ENCODE measurements at places on chromosomes 5 and 9.

GRCh38 chr5:31047621-31048020 lies 145.9 kb upstream of the CDH6 start:
- DNase-seq = no peak

DNA sequence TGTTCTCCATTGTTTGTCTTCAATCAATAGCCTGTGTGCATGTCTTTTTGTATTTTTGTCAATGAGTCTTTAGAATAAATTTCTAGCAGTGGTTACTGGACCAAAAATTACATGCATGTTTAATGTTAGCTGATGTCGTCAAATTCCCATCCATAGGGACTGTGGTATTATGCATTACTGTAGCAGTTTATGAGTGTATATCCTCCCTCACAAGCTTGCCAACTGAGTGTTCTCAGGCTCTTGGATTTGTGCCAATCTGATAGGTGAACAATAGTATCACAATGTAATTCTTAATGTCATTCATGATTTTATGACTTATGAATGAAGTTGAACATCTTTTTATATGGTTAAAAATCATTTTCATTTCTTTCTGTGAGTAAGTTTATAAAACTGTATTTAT lies 13.0 kb downstream of the SNX24 start:
- no peak for DNase-seq

DNA sequence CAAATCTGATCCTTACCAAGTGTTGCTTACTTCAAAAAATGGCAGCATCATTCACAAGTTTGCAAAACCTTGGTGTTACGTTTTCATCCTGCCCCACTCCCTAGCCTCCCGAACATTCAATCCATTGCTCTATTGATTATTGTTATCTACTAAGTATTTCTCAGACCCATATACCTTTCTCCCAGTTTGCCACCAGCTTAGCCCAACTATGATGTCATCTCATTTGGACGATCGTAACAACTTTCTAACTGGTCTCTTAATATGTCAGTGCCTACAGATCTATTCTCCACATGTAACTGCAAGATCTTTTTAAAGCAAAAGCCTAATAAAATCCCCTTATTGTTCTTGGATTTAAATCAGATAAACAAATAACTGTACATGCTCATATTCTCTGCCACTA lies 497.1 kb upstream of the EDIL3 start:
- DNase-seq = no peak

GRCh38 chr5:3375586-3376311 lies 219.9 kb upstream of the IRX1 start:
- no peak for DNase-seq

DNA sequence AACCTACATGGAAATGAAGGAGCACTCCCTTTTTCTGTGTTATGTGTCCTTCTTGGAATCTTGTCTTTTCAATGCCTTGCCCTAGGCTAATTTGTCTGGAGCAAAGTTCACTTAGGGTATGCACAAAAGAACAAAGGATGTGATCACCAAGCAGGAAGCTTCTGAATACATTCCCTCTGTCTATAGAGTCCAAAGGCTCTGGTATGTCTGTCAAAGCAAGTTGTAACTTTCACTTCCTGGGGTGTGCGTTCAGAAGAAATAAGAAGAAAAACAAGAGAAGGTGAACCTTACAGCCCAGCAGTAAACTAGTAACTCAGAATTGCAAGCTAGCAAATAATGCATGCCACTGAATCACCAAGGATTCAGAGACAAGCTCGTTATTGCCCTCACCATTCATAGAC lies 31.7 kb upstream of the CDH6 start:
- DNase-seq = peak; percentile 5

DNA sequence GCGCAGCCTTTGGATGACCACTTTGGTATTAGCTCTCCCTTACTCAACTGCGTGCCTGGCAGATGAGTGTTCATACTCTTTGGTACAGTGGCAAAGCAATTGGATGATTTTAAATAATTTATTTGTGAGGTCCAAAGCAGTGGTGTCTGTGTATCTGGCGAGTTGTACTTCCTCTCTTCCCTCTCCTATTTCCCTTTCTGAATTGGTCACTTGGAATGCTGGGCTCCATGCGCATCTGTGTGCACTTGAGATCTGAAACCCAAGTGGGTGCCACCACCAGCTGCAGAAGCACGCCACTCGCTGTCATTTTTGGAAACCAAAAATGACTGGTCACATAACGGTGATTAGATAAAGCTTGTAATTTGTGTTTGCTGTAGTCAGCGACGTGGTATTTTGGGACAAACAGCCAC lies 386.0 kb upstream of the KLF4 start:
- no peak for DNase-seq

DNA sequence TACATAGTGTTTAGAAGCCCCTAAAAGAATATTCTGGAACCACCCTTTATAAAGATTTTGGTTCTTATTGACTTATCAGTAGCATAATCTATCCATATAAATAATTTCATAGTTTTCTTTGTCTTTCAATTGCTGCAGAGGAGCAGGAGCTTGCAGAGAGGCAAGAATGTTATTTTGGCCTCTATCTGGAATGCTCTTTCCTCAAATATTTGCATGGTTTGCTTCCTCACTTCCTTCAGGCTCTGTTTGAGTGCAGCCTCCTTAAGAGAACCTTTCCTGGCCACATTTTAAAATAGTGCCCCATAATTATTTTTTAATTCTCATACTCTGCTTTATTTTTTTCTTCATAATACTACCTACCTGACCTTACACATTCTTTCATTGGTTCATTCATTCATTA lies 1.5 kb downstream of the C5 start:
- no peak for DNase-seq

- DNase-seq = no peak
Measured at GRCh38 chr5:166063261-166063660, 2228.2 kb upstream of the WWC1 start.

DNA sequence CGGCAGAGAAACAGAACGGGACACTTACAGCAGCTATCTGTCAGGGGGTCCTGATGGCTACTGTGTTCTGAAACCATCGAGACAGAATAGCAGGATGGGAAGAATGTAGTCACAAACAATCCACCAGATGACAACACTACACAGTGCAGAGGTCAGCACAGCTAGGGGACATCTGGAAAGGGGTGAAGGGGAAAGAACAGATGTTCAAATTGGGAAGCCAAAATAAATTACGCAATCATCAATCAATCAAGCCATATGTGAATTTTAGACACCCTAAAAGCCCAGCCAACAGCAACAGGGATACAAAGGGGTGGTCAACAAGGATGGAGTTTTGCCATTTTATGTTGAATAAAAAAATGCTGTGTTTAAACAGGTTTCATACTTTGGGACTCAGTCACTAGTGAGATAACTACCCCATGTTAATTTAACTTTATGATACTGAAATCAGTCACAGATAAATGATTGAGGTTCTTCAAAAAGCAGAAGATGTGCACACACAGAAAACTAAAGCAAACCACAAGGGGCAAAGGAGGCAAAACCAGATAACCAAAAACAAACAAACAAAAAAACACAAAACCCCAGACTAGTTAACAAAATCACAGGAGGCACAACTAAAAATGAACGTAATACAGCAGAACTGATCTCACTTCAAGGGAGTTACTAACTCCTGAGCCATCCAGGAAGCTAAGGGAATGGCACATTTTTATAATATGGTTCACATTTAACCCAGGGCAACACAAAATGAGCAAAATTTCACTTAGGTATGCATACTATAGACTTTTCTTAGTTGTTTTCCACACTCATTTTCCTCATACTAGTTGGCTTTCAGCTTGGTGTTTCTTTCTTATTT lies 65.9 kb downstream of the HABP4 start:
- DNase-seq = no peak

DNA sequence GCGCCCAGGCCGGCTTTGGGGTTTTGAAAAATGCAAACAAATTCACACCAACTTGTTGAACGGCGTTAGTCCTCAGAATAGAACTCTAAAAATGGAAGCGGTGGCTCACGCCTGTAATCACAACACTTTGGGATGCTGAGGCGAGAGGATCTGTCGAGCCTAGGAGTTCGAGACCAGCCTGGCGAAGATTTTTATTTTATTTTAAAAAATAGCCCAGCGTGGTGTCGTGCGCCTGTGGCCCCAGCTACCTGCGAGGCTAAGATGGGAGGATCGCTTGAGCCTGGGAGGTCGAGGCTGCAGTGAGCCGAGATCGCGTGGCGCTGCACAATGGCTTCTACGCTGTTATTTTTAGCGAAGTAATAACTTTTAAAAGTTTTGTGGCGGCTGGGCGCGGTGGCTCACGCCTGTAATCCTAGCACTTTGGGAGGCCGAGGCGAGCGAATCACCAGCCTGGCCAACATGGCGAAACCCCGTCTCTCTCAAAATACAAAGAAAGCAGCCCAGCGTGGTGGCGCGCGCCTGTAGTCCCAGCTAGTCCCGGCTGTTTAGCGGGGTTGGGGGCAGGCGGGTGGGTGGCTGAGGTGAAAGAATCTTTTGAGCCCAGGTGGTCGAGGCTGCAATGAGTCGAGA lies 694 bp upstream of the PLIN2 start:
- DNase-seq = peak; percentile 19

- no peak for DNase-seq
Measured at GRCh38 chr5:132681983-132682382, 8.2 kb downstream of the IL4 start.

DNA sequence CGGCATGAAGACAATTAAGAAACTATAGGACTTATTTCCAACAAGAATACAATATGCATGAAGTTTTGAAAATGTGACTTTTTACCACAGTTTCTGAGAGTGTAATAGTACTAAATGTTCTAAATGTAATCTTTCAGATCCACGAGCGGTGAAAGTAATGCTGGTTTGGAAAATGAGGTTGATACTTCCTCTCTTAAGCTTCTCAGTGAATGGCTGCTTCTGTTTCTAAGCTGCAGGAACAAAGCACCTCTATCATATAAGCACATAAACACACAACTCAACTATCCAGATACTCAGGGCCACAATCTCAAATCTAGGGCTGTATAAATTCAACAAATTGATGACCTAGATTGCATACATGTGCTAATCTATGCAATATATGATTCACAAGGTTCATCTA lies 78.3 kb downstream of the LIFR start:
- DNase-seq = no peak

DNA sequence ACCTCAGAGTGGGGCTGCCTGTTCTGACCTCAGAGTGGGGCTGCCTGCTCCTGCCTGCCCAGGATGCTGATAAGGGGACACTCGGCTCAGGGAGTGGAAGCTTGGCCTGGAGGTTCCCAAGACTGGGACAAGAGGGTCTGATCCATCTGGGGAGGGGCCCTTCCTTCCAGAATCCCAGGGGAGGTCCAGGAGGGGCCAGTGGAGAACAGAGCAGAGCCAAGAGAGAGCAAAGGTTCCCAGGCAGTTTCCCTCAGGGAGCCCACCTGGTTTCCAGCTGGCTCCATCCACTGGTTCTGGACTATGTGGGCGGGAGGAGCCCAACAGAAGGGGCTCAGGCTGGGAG lies 49.1 kb upstream of the RNU6ATAC start:
- no peak for DNase-seq

DNA sequence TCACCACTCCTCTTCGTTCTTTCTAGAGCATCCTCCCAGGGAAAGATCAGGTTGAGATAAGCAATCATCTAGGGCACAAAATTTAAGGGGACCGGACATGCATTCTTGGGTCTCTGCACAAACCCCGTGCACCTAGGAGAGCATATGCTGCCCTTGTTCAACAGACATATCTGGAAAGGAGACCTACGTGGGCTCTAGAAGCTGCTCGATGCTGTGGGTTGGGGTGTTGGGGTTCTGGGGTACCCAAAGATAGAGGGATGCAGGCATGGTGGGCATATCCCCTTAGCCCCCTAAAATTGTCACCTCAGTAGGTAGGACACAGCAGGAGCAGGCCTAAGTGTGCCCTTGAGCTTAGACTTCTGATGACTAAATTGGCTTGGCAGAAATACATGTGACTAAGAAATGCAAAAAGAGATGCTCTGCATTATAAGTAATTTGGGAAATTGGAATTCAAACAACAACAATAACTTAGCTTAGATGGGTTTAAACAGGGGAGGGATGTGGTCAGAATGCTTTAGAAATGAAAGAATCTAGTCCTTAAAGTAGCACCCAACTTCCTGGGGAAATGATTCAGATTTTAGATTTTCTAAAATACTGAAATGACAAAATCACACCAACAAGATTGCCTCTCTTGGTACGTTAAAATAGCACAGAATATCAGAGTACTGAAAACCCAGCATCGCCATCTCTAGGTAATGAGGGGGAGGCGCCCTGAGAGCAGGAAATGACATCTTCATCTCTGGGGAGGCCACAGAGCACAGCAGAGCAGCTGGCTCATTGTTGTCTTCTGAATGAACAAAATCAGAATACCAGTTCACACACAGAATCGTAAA lies 172.3 kb downstream of the GNA14 start:
- DNase-seq = no peak

- DNase-seq = no peak
Measured at GRCh38 chr9:110142868-110143481, 65.0 kb downstream of the C9orf152 start.

DNA sequence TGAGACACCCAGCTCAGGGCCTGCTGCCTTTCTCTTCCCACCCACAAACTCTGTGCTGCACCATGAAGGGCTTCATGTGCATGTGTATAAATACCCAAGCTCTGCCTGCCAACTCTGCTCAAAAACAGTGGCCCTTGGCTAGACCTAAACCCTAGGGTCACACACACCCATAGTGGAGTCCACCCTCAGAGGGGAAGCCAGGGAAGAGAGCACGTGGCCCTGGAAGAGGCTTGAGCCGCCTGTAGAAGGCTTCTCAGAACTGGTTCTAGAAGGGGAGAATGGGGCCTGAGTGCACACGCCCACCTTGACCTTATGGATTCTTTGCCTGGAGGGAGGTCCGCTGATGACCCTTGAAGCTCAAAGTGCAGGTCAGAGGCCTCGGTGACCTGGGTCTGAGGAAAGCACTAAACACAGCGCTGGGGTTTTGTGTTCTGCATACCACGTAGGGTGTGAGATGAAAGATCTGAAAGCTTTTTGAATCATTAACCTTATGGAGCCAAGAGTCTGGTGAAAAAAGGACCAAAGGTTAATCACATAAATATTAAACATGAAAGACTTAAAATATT lies 60.6 kb downstream of the CYFIP2 start:
- DNase-seq = no peak

DNA sequence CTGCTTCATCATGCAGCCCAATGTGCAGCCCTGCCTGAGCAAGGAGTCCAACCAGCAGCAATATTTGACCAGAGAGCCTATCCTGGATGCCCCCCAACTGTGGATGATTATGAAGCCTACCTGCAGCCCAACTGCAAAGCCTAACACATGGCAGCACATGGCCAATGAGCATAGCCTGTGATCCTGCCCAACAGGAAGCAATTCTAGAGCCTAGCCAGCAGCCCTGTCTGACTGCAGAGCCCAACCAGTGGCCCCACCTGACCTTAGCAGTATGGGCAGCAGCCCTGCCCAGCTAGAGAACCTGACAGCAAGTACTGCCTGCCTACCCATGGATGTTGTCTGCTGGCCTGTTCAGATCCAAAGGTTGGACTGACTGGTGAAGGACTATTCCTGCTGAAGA lies 97.3 kb upstream of the SH3GL2 start:
- DNase-seq = no peak

DNA sequence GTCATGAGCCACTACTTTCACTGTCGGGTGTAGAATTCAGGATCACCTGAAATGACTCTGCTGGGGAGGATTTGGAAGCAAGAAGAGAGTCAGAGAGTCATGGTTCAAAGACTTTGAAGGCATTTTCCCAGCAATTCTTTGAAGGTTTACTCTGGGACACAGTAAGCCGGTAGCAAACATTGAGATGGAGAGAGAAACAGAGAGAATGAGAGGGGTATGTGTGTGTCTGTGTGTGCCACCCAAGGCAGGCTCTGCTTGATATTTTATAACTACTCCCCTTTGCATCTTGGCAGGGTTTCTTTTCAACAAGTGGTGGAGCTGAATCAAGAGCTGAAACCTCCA lies 89.8 kb downstream of the ANKRD55 start:
- DNase-seq = no peak

Data from endothelial cell (in vitro differentiated cells).